ENCODE measurements at places on chromosomes 6 and 20. TPM values are rescaled to one million over a fixed set of nuclear protein-coding genes. Genes with fewer than 3 reads are reported as not detected.

DNA sequence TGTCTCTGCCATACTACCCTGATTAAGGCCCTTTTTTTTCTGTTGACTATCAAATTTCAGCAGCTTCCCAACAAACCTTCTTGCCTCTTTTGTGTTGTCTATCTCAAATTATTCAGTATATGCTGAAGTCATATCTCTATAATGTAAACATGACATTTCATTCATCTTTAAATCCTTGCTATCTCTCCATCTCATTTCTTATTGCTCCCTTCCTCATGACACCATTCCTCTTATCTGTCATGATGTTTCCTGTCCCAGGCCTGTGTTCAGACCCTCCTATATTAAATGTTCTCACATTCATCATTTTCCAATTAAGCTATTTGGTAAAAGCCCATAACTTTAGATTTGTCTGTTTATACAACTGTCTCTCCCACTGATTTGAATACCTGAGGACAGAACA lies 482.6 kb downstream of the EPM2A start:
- no peak for ATAC-seq

DNA sequence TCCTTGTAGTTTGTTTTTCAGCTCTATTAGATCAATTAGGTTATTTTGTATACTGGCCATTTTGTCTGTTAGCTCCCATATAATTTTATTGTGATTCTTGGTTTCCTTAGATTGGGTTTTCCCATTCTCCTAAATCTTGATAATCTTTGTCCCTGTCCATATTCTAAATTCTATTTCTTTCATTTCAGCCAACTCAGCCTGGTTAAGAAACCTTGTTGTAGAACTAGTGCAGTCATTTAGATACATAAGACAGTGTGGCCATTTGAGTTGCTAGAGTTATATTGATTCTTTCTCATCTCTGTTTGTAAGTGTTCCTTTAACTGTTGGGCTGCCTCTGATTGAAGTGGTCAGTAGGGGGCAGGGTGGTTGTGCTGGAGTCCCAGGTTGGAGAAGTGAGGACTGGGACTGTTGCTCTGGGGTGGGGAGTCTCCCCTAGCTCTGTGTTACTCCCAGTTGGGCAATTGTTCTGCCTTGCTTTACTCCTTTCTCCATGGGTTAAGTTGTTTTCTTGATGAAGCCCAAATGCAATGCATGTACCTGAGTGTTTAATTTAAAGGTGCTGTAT lies 98.8 kb upstream of the NRN1 start:
- no peak for ATAC-seq

- ATAC-seq = no peak
These were observed 243.9 kb downstream of the HAO1 start for GRCh38 chr20:7696311-7696710.

- peak; percentile 41 for ATAC-seq
These were observed 4.1 kb upstream of the TOX2 start for GRCh38 chr20:43910564-43910963.

DNA sequence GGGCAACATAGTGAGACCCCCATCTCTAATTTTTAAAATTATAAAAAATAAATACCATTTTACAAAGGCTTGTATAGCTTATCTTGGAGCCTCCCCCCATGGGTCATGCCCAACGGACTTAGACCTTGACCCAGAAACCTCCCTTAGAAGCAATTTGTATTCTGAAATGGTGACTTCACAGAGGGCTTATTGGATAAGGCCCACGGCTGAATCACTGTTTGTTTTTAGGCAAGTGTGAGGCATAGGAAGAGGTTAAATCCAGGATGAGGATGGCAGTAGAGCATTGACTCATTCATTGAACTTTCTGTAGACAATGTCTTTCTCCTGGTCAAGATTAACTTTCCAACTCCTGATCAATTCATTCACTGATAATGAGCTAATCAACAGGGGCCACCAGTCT lies 6.2 kb upstream of the SNAI1 start:
- peak; percentile 55 for ATAC-seq

- no peak for ATAC-seq
These were observed 6.5 kb upstream of the BCAS4 start for GRCh38 chr20:50788045-50788991.

GRCh38 chr6:166526937-166527336 lies 59.5 kb downstream of the RAMACL start:
- ATAC-seq = no peak

Gene WDR27
- total RNA-seq = 38.3 TPM

DNA sequence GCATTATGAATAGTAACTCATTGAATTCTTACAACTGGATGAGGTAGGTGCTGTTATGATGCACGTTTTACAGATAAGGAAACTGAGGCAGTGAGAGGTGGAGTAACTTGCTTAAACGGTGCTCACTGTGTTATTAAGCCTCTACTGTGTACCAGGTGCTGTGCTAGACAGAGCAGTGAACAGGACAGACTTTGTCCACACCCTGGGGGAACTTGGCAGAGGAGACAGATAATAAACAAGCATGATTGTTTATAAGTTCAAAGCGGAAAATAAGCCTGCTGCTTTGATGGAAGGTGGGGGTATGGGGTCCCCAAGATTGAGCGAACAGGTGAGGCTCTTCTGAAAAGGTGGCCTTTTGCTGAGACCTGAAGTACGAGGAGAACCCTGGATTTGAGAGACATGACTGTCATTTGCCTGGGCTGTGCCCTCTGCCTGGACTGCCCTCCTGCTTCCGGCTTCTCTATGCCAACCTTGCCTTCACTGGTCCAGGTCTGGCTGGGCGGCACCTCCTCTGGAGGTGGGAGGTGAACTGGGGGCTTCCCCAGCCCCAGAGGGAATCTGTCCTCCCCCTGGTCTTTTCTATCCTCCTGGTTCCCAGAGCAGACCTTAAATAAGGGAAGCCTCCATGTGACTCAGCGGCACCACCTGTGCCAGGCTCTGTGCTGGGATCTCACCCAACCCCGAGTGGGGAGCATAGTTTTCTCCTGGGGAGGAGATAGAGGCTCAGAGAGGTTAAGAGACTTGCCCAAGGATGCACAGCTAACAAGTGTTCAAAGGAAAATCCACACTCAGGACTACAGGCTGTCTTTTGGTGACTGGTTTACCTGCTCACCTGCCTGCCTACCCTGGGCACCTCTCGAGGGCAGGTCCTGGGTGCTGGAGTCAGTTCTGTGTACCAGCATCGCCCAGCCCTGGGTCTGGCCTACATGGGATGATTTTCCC lies 59.1 kb downstream of the CEBPB start:
- no peak for ATAC-seq

Data from activated T-helper 17 cell treated with anti-CD3 and anti-CD28 coated beads, Interleukin-2, amount 50 U/mL, for 72 hours (primary cell).